Sigmoid colon (tissue), 7 donors: ENCODE measurements at places on chromosomes 4 and X.
A peak's percentile ranks its signal among the peaks of the same experiment; 100 is the strongest.

DNA sequence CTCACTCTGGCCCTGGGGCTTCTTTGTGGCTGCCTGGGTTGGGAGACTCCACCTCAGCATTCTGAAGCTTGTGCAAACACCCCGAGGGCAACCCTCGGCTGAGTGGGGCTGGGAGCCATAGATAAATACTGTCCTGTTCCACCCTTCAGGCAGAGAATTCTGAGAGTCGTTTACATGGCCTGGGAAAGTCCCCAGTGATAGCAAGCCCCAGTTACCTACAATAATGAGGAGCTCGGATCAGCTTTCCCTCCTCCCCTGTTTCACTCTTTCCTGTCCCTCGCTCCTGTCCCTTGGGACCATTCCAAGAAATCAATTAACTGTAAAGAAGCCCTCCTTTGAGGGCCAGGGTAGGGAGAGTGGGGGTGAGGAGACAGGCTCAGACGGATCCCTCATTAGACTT is 31.6 kb upstream of the DDX3X start:
- DNase-seq, result no peak

GRCh38 chrX:128848374-128848773 is 674.9 kb downstream of the SMARCA1 start:
- DNase-seq, result no peak

GRCh38 chrX:105191878-105192277 is 28.6 kb downstream of the TEX13A start:
- DNase-seq, result no peak

DNA sequence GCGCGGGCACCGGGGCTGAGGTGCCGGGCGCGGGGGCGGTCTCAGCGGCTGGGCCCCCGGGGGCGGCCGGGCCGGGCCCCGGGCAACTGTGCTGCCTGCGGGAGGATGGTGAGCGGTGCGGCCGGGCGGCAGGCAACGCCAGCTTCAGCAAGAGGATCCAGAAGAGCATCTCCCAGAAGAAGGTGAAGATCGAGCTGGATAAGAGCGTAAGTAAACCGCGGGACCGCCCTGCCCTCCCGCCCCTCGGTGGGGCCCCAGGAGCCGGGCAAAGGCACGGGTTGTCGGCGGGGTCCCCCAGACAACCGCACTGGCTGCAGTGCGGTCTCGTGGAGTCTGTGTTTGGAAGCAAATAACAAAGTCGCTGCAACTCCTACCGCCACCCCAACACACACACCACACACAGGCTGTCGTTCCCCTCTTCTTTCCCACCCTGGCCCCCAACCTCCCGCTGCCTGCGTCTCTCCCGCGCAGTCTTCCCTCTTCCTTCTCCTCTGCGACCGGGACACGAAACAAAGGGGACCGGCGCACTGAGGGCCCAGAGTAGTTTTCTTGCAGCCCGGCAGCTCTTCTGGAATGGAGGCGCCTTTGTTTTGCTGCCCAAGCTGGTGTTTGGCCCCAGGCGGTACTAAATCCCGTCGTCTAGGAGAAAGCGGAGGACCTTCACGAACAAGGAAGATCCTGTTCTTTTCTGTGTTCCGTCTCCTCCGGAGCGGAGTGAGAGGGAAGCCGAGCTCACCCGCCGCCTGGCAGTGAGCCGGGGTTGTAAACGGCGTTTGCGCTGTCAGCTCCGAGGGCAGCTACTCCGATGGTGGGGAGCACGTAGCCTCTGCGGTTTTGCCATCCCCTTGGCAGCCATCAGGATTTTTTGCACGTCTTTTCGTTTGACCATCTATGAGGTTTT is 788 bp downstream of the SAP30 start:
- DNase-seq, result peak; percentile 89

GRCh38 chrX:94662689-94663088 is 988.7 kb downstream of the FAM133A start:
- DNase-seq, result no peak

DNA sequence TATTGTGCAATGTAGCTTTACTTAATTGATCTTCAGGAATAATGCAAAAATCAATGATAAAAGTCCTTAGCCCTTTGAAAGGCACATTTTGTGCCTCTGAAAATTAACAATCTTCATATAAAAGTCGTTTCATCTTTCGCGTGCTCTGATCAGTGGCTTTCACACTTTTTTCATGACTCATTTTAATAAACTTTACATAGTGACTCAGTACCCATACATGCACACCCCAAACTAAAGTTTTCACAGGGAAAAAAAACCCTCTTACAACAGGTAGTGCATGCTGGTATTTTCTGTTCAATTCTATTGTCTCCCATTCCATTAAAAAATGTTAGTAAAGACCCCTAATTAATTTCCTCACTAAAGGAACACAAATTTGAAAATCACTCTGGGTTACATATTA is 21.5 kb downstream of the RWDD4 start:
- no peak for DNase-seq

DNA sequence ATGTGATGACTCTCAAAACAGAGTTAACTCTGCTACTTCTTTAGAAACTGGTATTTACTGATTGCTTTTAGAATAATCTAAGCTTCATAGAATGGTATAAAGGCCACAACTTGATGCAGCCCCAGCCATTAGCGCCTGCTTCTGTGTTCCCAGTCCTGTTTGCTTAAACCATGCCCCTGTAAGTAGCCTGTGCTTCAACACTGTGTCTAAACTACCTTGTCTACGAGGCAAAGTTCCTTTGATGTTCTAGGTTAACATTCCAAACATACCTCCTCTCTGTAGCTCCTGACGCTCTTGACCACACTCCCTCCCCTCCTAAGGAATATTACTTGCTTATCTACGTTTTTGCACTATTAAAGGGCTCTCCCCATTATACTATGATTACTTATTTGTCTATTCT is 352.5 kb upstream of the ADGRL3 start:
- no peak for DNase-seq

- DNase-seq, result no peak
Measured at GRCh38 chrX:153612413-153612812, 13.5 kb upstream of the CCNQ start.

DNA sequence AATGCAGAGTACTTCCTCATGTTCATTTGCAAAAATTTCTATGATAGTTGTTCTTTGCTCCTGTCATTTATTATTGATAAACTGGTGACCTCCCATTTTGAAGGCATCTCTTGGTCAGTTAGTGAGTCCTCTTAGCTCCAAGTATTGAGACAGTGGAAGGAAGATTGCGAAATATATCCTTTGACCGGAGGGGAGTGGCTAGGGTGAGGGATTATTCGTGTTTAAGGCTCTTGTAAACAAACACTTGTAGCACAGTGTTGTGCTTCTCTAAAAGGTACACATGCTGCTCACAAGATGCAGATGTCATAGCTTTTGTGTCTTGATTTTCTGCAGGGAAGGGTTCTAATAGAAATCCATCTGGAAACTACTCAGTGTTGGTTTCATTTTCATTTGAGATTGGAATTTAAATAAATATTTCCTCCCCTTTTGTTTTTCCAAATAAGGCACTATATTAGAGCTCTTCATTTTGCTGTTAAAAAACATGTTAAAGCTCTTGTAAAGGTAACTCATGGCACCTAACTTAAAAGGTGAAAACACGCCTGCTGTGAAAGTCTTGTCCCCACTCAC is 21.8 kb downstream of the TXLNG start:
- DNase-seq, result no peak

GRCh38 chr4:149885896-149886295 is 70.3 kb upstream of the IQCM start:
- DNase-seq, result no peak

DNA sequence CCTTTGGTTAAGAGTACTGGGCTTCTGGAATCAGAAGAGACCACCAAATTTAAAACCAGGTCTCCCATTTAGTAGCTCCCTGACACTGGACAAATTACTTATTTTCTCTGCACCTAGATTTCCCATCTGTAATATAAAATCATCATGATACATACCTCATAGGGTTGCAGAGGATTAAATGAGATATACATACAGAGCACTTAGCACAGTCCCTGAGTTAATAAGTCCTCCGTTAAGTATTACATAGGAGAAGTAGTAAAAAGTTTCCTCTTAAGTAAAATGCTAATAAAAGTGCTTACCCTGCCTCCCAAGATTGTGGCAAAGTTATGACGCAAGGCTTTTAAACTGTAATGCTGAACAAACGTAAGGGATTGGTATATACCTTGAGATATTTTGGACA is 539 bp upstream of the CHIC1 start:
- DNase-seq, result no peak

- no peak for DNase-seq
Measured at GRCh38 chr4:156517956-156518355, 453.6 kb downstream of the PDGFC start.

GRCh38 chr4:178010596-178010995 is 568.4 kb upstream of the AGA start:
- DNase-seq, result no peak

GRCh38 chr4:109248322-109248900 is 54.0 kb downstream of the COL25A1 start:
- no peak for DNase-seq

DNA sequence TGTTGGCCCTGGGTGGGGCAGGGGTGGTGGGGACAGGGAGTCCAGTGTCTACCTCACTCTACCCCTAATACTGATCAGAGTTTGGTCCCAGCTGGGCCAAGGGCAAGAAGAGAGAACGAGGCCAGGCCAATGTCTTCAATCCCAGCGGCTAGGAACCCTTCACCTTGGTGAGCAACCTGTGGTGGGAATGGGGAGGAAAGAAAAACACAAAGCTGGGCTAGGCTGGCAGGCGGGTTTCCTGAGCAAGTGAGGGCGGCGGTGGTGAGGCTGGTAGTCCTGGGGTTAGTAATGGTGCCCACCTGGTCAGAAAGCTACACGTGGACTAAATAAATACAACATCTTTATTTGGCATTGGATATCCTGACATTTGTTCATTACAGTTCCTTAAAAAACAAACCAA is 5.6 kb downstream of the PQBP1 start:
- no peak for DNase-seq

GRCh38 chr4:155629956-155630355 is 36.7 kb upstream of the GUCY1A1 start:
- DNase-seq, result no peak

- no peak for DNase-seq
Measured at GRCh38 chr4:153706519-153706918, 22.4 kb downstream of the TLR2 start.

GRCh38 chr4:120843849-120844527 is 78.5 kb downstream of the PRDM5 start:
- DNase-seq, result no peak
